Femur (tissue), 1 donor: ENCODE measurements at places on chromosomes 2 and 18.
A peak's percentile ranks its signal among the peaks of the same experiment; 100 is the strongest.

DNA sequence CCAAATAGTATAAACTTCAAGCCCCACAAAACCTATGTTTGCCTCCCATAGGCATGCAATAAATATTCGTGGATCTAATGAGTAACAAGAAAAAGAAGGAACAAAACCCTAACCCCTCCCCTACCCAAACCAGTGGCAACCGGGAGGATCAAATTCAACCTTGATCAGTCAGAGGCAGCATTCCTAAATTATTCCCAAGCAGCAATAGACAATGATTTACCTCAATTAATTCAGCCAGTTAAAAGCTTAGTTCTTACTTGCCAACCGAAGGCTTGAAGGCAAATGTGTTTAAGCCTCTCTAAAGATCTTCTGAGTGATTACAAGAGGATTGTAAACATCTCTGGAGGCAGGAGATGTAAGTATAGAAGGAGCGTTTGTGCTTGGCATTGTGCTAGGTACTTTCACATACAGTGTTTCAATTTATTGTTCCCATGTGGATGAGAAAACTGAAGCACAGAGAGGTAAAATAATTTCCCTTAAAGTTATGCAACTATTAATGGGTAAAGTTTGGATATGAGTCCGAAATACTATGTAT, 197.7 kb downstream of the MTX2 start:
- DNase-seq: no peak

DNA sequence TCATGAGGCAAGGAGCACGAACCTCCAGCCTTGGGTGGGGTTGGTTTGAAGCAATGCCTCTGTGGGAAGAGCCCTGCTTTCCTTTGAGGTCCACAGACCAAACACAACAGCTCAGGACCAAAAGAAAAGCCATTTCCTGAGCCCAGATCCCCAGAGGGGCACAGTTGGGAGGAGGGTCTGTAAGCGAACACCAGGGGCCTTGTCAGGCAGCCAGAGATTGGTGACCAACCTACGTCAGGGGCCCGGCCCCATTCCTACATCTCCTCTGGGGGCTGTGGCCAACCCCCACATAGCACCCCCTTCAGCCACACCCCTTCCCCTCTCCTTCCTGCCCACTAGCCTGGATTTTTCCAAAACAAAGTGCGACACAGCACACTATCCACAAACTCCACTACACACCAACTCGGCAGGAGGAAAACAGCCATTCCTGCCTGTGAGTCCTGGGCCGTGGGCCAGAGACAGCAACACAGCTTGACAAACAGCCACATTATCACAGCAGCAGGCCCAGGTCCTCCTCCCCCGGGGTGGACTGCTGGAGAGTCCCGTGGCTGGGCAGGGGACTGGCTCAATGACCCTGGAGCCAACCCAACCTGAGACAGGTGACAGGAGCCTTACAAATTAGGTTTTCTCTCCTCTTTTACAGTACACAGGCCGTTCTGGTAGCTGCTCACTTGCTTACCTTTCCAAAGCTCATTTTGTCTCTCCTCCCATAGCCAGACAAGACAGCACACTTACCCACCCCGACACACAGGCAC, 98.8 kb downstream of the TNS1 start:
- DNase-seq: peak; percentile 84

- no peak for DNase-seq
Observed at GRCh38 chr2:10307561-10308156, 5.0 kb downstream of the HPCAL1 start.

DNA sequence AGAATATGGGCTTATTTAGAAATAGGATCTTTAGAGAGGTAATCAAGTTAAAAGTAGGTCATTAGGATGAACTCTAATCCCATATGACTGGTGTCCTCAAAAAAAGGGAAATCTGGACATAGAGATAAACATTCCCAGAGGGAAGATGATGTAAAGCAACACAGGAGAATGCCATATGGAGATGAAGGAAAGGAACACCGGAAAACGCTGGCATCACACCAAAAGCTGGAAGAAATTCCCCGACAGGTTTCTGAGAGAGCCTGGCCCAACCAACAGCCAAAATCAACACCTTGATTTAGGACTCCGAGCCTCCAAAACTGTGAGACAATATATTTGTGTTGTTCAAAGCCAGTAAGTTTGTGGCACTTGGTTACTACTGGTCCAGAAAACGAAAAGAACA, 296.7 kb downstream of the DSEL start:
- no peak for DNase-seq

DNA sequence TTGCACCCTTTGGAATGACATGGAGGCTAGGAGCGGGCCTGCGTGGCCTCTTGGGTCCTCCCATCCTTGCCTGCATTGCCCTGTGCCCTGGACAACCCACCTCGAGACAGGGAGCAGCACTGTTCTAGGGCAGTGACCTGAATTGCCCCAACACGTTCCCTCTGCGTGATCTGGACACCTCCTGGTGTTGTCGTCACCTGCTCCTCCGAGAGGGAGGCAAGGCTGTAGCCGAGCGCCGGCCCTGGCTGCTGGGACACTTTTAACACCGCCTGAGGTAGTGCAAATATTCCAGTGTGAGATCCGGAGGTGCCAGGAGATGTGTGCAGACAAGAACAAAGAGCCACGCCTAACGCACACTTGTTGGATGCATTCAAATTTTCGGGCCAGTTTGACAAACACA, 131.5 kb downstream of the SMAD7 start:
- DNase-seq: peak; percentile 10

- no peak for DNase-seq
Observed at GRCh38 chr2:173773076-173773475, 192.1 kb downstream of the SP3 start.

DNA sequence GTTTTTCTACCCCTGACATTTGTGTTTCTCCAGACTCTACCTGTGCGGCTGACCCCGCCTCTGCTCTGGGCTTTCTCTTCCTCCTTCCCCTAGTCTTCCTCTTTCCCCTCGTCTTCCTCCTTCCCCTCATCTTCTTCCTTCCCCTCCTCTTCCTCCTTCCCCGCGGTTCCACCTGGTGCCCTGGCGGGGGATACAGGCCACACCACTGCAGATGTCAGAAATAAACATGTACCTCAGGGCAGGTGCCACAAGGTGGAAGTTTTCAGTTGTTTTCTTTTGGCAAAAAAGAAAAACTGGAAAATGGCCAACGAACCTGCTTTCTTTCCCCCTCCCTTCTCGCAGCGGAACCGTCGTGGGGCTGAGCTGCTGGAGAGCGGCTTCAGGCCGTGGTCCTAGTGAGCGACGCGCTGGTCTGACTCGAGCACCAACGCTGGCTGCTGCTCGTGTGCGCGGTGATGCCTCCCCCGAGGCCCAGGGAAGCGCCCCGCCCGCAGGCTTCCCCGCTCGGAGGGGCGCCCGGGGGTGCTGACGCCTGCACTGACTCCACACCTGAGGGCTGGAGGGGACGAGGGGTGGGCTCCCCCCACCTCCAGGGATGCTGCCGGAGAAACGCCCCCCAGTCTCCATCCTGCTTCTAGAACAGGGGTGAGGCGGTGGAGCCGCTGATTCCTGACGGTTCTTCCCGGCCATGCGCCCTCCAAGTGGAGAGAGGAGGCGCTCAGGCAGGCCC, 83.7 kb upstream of the ZNF516 start:
- no peak for DNase-seq

DNA sequence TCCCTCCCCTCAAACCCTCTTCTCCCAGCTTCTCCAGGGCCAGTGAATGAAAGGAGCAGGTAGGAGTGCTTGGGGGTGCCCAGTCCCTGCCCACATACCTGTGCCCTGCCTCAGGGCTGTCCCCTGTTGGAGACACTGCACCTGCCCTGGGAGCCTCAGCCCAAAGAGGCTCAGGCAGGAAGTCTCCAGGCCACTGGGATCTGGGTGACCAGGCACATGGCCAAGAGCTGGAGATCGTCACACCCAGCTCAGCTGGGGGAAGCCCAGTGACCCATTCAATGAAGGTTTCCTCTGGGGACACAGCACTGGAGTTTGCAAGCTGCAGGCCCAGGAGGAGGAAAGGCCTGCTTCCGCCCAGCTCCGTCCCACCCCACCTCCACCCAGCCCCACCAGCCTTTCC, 156.4 kb downstream of the ZFP36L2 start:
- DNase-seq: no peak

DNA sequence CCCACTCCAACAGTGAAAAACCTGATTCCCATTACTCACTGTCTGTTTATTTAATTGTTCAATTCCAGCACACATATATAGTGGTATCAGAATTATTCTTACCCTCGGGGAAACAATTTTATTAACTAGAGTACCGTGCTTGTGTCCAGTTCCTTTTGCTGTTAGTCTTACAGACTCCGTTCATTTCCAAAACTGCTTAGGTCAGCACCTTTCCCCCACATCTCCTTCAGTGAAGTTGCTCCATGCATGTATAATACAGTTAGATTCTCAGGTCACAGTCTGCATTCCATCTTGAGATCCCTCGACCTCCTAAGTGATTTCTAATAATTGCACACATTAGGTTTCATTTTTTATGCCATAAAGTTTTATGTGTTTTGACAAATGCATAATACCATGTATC, 56.3 kb upstream of the ZNF521 start:
- no peak for DNase-seq

GRCh38 chr2:238483021-238483420, 56.3 kb downstream of the ASB1 start:
- DNase-seq: no peak
